ENCODE measurements at places on chromosomes 1 and 21.

DNA sequence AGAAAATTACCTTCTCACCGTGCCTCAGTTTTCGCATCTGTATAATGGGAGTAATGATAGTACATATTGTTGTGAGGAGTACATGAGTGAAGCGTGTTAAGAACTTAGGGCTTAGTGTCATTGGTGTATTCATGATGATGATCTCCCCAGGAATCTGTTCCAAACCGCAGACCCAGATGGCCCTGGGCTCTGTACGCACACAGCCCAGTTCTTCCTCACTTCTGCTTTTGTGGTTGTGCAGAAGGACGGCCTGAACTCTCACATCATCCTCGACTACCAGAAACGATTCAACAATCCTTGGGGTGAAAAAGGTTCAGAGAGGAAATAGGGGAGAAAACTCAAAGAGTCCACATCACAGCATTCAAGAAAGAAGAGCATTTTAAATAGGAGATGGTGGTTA lies 323.0 kb downstream of the CAMTA1 start:
- no peak for DNase-seq

DNA sequence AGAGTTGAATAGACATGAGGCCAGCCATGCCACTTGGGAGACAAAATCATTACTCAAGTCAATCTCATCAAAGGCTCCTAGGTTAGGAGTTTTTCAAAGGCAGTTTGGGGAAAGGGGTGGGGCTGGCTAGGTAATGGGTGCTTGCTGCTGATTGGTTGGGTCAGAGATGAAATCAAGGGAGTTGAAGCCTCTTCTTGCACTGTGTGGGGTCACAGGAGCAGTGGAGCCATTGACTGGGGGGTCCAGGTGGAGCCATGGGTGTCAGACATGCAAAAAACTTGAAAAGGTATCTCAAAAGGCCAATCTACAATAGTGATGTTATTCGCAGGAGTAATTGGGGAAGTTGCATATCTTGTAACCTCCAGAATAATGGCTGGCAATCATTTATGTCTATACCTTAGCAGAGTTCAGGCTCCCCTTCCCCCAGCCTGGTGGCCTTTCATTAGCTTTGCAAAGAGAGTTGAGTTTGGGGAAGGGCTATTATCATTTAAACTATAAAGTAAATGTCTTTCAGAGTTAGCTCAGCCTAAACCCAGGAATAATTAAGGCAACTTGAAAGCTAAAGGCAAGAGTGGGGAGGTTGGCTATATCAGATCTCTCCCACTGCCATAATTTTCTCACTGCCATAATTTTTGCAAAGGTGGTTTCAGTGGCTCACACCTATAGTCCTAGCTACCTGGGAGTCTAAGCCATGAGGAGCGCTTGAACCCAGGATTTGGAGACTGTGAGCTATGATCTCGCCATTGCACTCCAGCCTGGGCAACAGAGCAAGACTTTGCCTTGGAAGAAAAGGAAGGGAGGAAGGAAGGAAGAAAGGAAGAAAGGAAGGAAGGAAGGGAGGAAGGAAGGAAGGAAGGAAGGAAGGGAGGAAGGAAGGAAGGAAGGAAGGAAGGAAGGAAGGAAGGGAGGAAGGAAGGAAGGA lies 7.8 kb upstream of the PINK1 start:
- no peak for DNase-seq

- peak; percentile 71 for DNase-seq
Measured at GRCh38 chr1:145720878-145721671, 1.8 kb downstream of the CD160 start.

GRCh38 chr21:15034126-15034853 lies 30.5 kb downstream of the NRIP1 start:
- DNase-seq = no peak

DNA sequence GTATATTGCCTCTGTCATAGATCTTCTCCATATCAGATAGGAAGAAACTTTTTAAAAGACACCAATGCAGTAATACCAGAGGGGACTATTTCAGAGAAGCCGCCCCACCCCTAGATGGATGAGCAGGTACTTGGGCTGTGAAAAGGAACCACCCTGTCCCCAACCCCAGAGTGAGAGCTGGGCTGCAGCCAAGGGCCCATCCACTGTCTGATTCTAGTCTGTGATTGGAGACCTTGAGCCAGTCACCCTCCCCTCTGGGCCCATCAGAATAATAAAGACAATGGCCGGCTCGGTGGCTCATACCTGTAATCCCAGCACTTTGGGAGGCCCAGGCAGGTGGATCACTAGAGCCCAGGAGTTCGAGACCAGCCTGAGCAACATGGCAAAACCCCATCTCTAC lies 5.0 kb downstream of the CLEC20A start:
- no peak for DNase-seq

DNA sequence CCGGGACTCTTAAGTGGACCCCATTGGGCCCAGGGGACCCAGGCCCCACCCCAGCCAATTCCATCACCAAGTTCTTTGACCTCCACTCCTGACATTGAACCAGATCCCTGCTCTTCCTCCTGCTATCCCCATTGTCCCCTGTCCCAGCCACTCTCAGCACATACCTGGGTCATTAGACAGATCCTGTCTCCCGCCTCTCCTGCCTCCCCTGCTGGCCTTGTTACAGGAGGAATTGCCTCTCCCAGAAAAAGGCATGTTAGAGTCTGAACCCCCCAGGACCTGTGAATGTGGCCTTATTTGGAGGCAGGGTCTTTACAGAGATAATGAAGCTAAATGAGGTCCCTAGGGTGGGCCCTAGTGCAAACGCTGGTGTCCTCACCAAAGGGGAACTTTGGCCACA lies 301.9 kb downstream of the NPHP4 start:
- no peak for DNase-seq

- DNase-seq = no peak
Measured at GRCh38 chr1:14567056-14567455, 31.4 kb upstream of the KAZN start.

DNA sequence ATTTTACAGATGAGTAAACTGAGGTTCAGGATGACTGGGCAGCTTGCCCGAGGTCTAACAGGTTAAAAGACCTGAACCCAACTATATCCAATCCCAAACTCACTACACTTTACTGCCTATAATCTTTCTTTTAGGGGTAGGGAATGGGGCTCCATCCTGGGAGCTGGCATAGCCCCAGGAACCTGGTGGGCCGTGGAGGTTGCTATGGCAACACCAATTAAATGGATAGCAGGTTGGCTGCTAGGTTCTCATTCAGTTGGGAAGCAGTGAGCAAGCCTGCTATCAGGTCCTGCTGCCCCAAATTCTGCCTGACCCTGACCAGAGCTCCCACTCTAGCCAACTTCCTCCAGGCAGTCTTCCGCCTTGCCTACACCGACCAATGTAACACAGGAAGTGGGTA lies 40.9 kb downstream of the LRP8 start:
- no peak for DNase-seq

- no peak for DNase-seq
Measured at GRCh38 chr1:58975888-58976287, 192.0 kb upstream of the JUN start.

GRCh38 chr1:154807048-154807591 lies 63.0 kb downstream of the KCNN3 start:
- DNase-seq = peak; percentile 77

DNA sequence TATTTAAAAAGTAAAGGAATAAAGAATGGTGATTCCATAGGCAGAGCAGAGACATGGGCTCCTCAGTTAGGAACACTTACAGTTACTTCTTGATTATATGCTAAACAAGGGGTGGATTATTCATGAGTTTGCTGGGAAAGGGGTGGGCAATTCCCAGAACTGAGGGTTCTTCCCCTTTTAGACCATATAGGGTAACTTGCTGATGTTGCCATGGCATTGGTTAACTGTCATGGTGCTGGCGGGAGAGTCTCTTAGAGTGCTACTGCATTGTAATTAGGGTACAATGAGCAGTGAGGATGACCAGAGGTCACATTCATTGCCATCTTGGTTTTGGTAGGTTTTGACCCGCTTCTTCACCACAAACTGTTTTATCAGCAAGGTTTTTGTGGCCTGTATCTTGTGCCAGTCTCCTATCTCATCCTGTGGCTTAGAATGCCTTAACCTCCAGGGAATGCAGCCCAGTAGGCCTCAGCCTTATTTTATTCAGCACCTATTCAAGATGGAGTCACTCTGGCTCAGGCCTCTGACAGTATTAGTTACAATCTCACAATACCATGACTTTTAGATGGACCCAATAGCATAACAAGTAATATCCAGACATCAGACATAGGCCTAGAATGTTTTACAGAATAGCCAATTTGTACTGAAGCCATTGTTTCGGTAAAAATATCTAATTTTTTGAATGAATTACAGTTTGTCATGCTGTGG lies 106.8 kb downstream of the ZBTB18 start:
- no peak for DNase-seq

- no peak for DNase-seq
Measured at GRCh38 chr1:71462247-71462646, 381.4 kb upstream of the ZRANB2 start.

DNA sequence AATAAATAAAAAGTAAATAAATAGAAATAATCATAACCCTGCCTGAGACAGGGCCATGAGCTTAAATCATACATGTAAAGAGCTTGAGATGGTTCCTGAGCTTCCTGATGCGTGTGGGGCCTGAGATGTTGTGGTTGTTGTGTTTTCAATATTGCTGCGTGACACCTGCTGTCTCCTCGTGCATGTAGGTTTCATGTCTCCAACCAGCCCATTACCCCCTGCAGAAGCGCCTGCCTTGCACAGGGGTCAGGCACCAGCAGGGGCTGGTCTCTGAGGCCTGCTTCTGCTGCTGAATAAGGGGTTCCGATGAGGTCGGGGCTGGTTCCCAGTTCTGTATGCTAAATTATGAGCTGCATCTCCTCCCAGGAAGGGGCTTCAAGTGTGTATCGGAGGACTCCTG lies 15.9 kb downstream of the UMODL1 start:
- DNase-seq = no peak

Measured in GM13977 (cell line).